ENCODE measurements at places on chromosomes 11 and 22. TPM values are rescaled to one million over a fixed set of nuclear protein-coding genes. Genes with fewer than 3 reads are reported as not detected.

DNA sequence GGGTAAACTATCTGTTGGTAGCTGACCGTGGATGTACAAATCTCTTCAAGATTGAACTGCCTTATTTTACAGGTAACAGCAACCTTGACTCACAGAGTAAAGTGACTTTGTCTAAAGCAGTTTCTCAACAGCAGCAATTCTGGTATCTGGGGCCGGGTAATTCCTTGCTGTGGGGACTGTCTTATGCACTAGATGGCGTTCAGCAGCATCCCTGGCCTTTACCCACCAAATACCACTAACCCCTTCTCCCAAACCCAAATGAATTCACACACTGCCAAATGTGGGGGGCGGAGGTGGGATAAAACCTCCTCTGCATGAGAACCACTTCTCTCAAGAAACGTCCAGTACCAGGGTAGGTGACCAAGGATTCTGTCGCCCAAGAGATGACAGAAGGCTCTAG lies 1.7 kb upstream of the INCENP start:
- DNase-seq, result no peak

DNA sequence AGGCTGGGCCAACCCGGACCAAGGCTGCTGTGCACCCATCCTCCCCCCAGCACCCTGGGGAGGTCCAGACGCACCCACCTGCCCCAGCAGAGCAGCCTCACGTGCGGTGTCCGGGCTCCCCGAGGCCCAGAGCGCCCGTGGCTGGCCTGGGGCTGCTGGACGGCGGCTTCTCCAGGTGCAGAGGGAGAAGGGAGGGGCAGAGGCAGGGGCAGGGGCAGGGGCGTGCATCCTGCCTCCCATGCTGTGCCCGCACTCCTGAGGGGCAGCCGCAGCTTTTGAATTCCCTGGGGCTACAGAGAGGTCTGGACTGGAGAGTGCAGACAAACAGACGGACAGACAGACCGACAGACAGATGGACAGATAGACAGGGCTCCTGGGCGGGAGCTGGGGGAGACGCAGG lies 83.6 kb upstream of the PRR5 start:
- DNase-seq, result no peak

GRCh38 chr11:4071325-4071724 lies 23.3 kb upstream of the RRM1 start:
- no peak for DNase-seq

DNA sequence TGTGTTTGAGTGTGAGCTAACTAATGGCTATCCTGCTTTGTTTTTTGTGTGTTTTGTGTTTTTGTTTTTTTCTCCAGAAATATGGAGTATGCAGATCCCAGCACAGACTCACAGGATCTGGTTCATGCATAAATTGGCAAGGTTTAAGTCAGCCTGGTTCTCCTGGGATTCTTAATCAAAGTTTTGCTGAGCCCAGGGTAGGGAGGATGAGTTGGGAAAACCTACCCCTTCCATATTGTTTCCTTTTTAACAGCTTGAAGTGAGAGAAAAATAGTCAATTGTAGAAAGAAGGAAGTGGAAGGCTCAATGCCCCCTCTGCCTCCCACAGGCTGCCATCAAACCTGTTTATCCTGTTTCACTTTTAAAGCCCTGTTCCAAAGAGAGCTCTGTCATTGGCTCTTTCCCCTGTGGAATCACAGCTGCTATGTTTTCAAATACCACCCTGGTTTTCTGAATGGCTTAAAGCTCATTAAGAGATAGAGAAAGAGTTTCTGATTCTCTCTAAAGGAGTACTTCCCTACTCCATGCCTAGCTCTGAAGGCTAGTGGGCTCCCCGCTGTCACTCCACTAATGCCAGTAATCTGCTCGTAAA lies 23.4 kb upstream of the CADM1 start:
- DNase-seq, result no peak

GRCh38 chr22:45284705-45285262 lies at the start of gene UPK3A:
Gene UPK3A (plus strand): TSS chr22:45284949. CDS start chr22:45285014, 65 bp downstream.
- no peak for DNase-seq

DNA sequence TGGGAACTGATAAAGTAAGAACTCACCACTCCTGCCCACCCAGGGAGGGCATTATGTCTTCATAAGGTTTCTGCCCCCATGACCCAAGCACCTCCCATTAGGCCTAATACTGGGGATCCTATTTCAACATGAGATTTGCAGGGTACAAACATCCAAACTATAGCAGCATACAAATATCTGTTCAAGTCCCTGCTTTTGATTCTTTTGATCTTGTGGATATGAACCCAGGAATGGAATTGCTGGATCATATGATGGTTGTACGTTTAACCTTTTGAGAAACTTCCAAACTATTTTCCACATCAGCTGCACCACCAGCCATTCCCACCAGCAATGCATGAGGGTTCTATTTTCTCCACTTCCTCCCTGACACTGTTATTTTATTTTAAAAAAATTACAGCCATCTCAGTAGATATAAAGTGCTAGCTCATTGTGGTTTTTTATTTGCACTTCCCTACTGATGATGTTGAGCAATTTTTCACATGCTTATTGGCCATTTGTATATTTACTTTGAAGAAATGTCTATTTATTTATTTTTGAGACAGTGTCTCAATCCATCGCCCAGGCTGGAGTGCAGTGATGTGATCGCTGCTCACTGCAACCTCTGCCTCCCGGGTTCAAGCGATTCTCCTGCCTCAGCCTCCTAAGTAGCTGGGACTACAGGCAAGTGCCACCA lies 7.1 kb upstream of the ATG16L2 start:
- no peak for DNase-seq

- no peak for DNase-seq
These were observed 104.0 kb upstream of the TIMP3 start for GRCh38 chr22:32697331-32697995.

- DNase-seq, result no peak
These were observed 1059.7 kb downstream of the OPCML start for GRCh38 chr11:132472411-132473172.

GRCh38 chr11:47348859-47349258 lies 3.6 kb downstream of the MYBPC3 start:
- no peak for DNase-seq

- peak; percentile 12 for DNase-seq
These were observed at the start of gene LAYN for GRCh38 chr11:111540114-111540936. Gene LAYN (plus strand): TSS chr11:111540720. CDS start chr11:111540844, 124 bp downstream.

DNA sequence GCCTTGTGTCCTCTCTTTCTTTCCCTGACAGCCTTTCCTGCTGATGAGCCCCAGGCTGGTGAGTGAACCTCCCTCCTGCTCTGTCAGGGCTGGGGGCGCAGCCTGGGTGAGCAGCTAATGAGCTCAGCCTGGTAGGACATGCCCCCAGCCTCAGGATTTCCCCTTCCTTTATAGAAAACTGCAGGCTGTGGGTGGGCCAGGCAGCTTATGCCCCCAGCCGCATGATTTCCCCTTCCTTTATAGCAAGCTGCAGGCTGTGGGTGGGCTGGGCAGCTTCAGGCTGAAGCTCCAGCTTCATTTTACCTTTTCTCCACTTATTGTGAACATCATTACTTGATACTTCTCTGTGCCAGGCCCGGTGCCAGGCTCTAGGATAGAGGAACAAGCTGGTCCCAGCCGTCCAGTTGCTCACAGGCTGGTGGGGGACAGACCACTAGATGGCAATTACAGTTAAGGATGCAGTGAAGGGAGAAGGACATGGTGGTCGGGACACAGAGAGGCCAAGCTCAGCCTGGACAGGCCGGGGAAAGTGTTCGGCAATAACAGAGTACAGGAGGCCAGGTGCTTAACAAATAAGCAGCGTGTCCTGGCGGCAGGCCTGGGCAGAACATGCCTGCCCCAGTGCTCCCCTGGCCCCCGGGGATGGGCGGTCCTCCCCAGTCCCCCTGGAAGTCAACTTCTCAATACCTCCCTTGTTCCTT lies 5.3 kb downstream of the LGALS12 start:
- DNase-seq, result no peak

- no peak for DNase-seq
These were observed 13.5 kb upstream of the CYB5R2 start for GRCh38 chr11:7686761-7687160.

- no peak for DNase-seq
These were observed 81.0 kb downstream of the ETS1 start for GRCh38 chr11:128506356-128506755.

DNA sequence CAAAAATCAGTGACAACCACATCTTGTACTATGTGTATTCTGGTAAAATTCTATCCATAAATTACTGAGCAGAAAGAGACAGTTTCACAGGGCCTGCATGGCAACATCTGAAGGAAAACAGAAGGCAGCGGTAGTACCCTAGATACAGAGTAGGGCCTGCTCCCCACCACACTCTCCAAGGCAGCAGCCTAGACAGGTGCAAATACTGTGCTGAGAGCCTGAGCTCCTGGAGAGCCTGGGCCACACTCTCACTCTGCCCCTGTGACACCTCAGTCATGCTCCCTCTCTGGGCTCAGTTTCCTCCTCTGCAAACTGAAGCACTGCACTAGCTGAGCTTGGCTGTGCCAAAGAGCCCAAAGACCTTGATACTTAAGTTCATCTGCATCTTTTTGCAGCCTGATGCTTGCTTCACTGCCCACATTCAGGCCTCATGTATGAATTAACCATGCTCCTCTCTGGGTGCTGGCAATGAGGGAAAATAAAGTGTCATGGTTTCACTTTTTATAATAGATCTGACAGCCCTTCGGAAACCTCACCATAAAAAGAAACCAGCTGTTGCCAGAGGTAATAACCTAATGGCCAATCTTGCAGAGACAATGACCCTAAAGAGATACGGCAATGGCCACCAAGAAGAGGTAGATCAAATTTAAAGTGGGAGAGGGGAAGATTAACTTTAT lies 104.7 kb downstream of the PLEKHA7 start:
- no peak for DNase-seq

GRCh38 chr11:27916541-27917100 lies 191.3 kb downstream of the KIF18A start:
- DNase-seq, result no peak

- DNase-seq, result no peak
These were observed 4.1 kb upstream of the PLAAT2 start for GRCh38 chr11:63567044-63567840.

GRCh38 chr22:16932577-16932976 lies 75.4 kb downstream of the GAB4 start:
- DNase-seq, result no peak

DNA sequence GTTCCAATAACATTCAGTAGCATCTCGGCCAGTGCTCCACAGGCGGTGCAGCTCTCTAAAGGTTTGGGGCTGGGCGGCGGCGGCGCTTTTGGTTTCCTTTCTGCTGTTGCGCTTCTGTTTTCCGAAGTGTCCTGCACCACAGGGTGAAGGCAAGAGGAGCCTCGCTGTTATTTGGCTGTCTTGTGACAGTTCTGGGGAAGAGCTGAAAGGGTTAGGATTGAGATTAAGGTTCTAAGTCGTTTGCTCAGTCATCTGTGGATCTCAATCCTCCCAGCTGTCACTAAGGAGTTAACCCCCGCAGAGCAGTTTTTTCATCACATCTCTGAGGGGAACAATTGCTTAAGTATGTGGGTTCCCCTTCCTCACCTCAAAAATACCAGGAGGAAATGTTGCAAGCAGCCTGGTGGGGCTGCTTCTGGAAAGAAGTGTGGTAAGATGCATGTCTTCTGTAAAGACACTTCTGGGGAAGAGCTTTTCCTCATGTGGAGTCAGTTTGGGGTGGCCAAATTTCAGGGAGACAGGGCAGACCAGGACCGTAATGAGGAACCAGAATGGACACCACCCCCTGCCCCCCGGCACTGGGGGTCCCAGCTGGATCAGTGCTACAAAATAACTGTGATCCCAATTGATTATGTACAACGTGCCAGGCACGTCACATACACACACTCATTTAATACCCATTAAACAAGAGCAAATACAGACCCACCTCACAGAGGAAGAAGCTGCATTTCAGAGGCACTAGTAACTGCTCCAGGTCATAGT lies 14.2 kb downstream of the TMEM121B start:
- no peak for DNase-seq

DNA sequence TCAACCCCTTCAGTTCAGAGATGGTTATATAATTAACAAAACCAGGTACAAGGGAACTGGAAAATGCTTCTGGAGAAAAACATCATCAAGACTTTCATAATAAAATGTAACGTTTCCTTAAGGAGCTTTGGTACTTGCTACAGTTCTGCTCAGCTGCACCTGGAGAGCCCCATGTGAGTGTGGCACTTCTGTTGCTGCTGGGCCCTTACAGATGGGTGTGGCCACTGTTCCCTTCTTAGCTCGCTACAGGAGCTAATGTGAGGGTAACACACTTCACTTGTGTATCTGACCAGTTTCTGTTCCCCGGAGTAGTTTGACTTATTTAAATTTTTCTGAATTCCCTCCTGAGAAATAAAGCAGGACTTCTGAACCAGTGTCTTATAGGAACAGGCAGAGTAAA lies 4.0 kb downstream of the POU2AF3 start:
- no peak for DNase-seq

GRCh38 chr11:69918938-69919650 lies 99.9 kb upstream of the FGF3 start:
- DNase-seq, result peak; percentile 29

- no peak for DNase-seq
These were observed 25.4 kb downstream of the ST3GAL4 start for GRCh38 chr11:126380909-126381308.

DNA sequence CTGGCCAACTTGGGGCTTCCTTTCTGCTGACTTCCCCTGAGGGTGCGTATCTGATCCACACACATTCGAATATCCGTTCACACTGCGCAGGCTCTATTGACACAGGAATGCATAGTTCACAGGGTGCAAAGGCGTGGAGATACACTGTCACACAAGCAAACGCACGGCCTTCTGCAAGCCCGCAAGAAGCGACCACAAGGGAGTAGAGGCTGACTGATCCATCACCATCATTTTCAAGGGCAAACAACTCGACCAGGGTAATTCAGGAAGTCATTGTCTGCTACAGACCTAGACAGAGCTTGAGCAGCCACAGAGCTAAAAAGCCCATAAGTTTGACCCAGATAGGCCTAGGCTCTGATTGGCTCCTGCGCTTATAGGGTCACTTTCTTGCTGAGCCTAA lies 392.3 kb downstream of the MN1 start:
- no peak for DNase-seq

- DNase-seq, result no peak
These were observed 81.2 kb downstream of the OR5AK2 start for GRCh38 chr11:57069942-57070341.

DNA sequence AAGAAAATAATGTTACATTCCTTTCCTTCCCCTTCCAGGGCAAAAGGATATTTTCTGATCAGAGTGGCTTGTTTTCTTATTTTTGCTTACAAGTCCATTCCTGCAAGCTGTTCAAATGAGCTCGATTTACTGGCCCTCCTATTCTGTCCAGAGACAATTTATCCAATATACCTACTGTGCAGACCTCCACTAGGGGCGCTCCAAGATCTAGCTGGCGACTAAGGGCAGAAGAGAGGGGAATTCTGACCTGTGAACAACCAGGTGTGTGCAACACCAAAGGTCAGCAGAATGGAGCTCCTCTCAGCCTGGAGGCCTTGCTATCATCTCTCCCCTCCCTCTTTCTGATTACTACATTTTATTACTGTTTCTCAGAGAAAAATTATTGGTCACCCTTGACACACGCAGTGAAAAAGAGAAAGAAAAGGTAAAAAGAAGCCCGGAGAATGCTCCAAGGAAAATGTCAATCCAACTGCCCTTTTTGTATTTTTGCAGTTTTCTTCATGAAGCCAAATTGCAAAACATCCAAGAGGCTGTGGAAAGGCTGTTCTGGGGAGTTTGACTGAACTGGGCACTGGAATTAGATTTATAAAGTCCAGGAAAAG lies 3.2 kb downstream of the SEZ6L start:
- no peak for DNase-seq

SUN2 gene
- 1,125 TPM for total RNA-seq

RAG2 gene
- not detected for total RNA-seq

C11orf16 gene
- not detected for total RNA-seq

TRIM49 gene
- total RNA-seq, result not detected

FAM118A gene
- 54.4 TPM for total RNA-seq

UBQLN3 gene
- total RNA-seq, result 0.63 TPM

SCUBE2 gene
- 1.2 TPM for total RNA-seq

LRP4 gene
- total RNA-seq, result 8.4 TPM

SPI1 gene
- 35.0 TPM for total RNA-seq

TTC36 gene
- total RNA-seq, result 1.5 TPM
